ENCODE measurements at places on chromosomes 5 and 9.

DNA sequence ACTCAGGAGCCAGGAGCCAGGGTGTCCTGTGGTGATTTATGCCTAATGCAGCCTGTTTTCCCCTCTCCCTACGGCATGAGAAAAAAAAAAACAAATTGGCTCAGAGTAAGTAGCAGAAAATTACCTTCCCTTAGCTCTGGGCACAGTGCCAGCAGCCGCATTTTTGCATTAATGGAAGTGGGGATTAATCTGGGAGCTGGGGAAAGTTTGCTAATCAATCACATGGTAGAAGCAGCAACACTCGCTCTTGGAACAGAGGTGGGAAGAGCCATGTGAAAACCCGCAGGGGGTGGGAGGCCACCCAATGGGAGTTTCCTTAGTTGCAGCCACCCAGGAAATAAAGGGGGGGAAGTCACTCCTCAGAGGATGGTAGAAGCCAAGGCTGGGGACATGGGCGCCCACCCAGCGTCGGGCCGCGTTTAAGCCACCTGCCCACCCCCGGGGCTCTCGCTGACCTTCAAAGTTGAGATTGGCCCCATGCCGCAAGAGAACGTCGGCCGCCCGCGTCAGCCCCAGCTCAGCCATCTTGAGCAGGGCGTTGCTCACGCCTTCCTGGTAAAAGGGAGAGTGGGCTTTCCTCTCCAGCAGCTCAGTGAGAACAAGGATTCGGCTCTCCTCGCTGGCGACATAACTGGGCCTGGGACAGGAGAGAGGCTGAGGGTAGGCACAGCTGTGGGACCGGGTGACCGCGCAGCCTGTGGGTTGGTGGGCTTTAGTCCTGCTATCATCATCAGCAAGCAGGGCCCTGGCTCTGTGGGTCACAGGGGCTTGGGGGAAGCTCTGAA lies 1.7 kb downstream of the ASB6 start:
- no peak for DNase-seq

GRCh38 chr5:125277494-125278154 lies 531.2 kb upstream of the ZNF608 start:
- no peak for DNase-seq

DNA sequence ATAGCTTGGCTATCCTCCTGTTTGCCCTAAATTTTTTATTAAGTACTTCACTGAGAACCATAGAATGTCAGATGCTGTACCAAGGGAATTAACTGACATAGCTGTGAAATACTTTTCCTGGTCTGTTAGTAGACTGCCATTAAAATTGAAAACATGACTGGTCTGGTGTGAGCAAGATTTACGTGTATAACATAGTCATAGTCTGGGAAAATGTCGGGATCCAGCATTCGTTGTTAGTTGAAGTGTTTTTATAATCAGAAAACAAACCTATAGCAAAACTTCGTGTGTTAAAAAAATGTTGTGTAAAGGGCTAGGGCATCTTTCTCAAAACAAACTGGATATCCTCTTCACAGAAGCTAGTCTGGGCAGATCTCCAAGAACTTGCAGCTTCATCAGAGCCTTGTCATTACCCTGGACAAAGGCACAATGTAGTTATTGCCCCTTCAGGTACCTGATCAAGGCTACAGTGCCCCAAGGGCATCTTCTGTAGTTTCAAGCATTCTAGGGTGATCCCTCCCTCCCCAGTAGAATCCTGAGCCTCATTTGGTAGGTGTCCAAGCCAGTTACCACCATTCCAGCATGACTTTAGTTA lies 454.2 kb upstream of the SGCD start:
- DNase-seq = no peak

GRCh38 chr5:60257596-60258271 lies 364.2 kb upstream of the PDE4D start:
- DNase-seq = no peak

- DNase-seq = no peak
Observed at GRCh38 chr5:32254881-32255539, 57.7 kb downstream of the MTMR12 start.

Measured in activated T-cell treated with anti-CD3 and anti-CD28 coated beads, Interleukin-2, amount 50 U/mL, for 1 hour (primary cell).